ENCODE measurements at places on chromosomes 2 and 18.

- DNase-seq: no peak
- H3K27ac ChIP-seq: no peak overlapping the region
- no peaks in the 10 kb centered on the region for H3K4me1 ChIP-seq
Observed at GRCh38 chr2:238506371-238507068, 79.8 kb downstream of the ASB1 start.

- H3K4me3 ChIP-seq: no peak overlapping the region
- no peak overlapping the region for H3K27ac ChIP-seq
- no peaks in the 10 kb centered on the region for H3K36me3 ChIP-seq
- H3K4me1 ChIP-seq: no peaks in the 10 kb centered on the region
- no peak for DNase-seq
- H3K27me3 ChIP-seq: peaks cover 3% of the 10 kb centered on the region
Observed at GRCh38 chr2:63619328-63619727, 30.6 kb downstream of the MDH1 start.

DNA sequence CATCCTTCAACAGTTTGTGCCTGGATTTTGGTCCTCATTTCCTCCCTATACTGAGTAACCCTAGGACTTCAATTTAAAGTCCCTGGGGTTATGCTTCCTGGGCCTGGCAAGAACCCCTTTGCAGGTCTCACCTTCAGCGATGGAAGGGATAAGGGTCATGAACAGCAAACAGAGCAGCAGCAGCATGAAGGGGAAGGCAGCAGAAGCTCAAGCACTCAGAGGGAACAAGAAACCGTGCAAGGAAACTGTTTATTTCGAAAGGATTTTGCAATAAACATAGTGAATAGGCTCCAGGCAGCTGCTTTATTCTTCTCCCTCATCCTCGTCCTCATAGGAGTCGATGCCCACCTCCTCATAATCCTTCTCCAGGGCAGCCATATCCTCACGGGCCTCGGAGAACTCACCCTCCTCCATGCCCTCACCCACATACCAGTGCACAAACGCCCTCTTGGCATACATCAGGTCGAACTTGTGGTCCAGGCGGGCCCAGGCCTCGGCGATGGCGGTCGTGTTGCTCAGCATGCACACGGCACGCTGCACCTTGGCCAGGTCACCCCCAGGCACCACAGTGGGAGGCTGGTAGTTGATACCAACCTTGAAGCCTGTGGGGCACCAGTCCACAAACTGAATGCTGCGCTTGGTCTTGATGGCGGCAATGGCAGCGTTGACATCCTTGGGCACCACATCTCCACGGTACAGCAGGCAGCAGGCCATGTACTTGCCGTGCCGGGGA, 2.8 kb upstream of the TUBA4B start:
- peaks cover 40% of the 10 kb centered on the region for H3K36me3 ChIP-seq
- H3K4me3 ChIP-seq: no peak overlapping the region

GRCh38 chr2:61689568-61689967, 151.4 kb upstream of the XPO1 start:
- no peaks in the 10 kb centered on the region for H3K36me3 ChIP-seq
- H3K4me1 ChIP-seq: peaks cover 10% of the 10 kb centered on the region
- H3K27ac ChIP-seq: no peak overlapping the region
- no peak for DNase-seq

DNA sequence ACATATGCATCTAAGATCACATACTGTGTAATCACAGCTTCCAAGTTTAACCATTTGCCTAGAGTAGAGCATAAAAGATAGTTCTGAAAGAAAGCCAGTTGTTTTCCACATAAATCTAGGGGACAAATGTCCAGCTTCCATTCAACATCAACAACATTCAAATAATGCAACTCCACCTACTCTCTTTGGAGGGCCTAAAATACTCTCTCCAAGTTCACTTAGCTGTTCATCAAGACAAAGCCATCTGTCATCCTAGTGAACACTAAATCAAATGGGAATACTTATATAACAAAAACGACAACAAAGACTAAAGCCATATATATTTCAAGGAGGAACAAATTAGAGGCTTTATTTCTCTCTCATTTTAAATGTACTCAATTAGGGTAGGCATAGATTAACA, 221.5 kb upstream of the CDH2 start:
- H3K27me3 ChIP-seq: no peaks in the 10 kb centered on the region
- no peaks in the 10 kb centered on the region for H3K36me3 ChIP-seq
- H3K4me1 ChIP-seq: no peaks in the 10 kb centered on the region
- DNase-seq: no peak
- no peak overlapping the region for H3K4me3 ChIP-seq
- no peak overlapping the region for H3K27ac ChIP-seq

DNA sequence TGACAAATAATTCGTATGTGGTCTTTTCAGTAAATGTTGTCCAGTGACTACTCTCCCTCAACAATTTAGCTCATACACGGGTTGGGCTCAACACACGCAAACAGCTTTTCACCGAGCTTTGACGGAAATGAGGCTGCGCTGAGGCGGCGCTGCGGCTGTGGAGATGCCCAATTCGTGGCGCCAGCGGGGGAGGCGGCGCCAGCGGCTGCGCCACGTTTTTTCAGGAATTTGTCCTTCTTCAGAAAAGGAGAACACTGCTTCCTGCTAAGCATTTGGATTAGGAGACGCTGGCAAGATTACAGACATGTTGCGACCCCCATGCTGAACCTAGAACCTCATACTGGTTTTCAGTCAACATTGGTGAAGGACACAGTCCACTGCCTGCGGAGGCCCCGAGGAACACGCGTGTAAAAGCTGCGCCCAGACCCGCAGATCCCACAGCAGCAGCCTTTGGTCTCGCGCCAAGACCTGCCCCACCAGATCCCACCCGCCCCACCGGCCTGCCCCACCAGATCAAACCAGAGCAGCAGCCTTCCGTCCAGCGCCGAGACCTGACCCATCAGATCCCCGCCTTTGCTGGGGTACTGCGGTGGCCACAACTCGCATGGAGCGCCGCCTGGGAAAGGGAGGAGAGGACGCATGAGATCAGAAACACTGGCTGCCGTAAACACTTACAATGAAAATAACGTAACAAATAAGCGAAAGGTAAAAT, 173.8 kb downstream of the TMEM18 start:
- H3K27ac ChIP-seq: no peak overlapping the region
- no peaks in the 10 kb centered on the region for H3K36me3 ChIP-seq
- DNase-seq: no peak
- H3K27me3 ChIP-seq: no peaks in the 10 kb centered on the region
- H3K4me3 ChIP-seq: no peak overlapping the region
- no peaks in the 10 kb centered on the region for H3K4me1 ChIP-seq

DNA sequence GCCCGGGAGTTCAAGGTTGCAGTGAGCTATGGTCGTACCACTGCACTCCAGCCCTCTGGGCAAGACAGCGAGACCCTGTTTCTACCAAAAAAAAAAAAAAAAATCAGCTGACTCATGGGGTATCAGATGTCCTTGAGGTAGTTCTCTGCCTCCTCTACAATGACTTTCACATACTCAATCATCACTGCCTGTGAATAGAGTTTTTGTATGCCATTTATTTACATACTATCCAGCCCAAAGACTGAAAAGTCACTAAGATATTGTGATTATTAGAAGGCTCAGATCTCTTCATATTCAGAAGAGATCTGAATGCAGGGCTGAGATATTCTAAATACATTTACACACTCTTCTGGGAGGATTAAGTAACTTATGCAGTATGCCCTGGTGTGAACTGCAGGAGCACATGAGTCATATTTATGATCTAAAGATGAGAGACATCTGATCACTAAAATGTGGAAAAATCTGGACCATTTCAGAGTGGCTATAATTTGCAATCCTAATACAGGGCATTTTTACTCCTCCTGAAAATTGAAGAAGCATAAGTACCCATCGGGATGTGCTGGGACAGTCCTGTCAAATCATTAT, 38.9 kb downstream of the KLF7 start:
- H3K4me3 ChIP-seq: no peak overlapping the region
- H3K27me3 ChIP-seq: no peaks in the 10 kb centered on the region
- H3K27ac ChIP-seq: no peak overlapping the region

DNA sequence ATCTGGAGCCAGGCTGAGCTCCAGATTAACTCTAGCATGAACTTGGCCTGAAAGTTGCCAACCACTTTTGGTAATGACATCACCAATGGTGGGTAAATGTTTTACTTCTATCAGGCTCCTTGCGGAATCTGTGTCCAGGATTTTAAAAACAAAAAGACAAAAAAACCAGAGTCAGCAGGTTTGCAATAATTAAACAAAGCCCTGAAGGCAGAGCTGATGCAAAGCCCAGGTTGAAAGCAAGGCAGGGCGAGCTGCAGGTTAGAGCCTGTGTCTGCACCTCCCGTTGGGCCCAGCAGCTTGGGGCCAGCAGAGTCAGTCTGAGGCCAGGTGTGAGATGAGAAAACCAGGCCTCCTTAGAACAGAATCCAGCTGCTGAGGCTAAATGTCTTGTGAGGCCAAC, 29.1 kb upstream of the ALK start:
- H3K4me1 ChIP-seq: no peaks in the 10 kb centered on the region
- H3K36me3 ChIP-seq: no peaks in the 10 kb centered on the region
- no peak for DNase-seq
- no peak overlapping the region for H3K27ac ChIP-seq
- H3K4me3 ChIP-seq: no peak overlapping the region
- no peaks in the 10 kb centered on the region for H3K27me3 ChIP-seq

DNA sequence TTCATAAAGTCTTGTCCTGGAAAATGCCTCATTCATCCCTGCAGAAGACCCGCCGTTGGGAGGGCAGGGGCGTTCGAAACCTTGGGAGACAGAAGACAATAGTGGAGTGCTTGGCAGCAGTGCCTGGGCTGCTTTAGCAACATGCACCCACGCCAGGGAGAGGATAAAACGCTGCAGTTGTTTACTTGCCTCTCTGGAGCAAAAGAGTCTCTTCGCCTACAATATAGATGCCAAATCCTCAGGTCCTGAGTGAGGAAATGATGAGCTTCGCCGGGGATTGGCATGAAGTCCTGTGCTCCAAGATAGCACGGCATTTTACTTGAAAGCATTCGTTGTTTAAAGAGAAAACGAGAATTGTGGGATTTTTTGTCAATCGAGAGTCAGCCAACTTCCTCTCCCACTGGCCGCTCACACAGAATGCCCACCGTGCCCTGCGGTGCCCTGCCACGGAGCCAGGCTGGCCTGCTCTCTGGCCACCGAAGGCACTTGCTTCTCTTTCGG, 152.5 kb upstream of the POU3F3 start:
- H3K4me3 ChIP-seq: no peak overlapping the region
- DNase-seq: no peak
- H3K27me3 ChIP-seq: no peaks in the 10 kb centered on the region

- no peaks in the 10 kb centered on the region for H3K4me1 ChIP-seq
- no peak for DNase-seq
- H3K36me3 ChIP-seq: no peaks in the 10 kb centered on the region
- no peaks in the 10 kb centered on the region for H3K27me3 ChIP-seq
- H3K27ac ChIP-seq: no peak overlapping the region
Observed at GRCh38 chr2:129188451-129188850, 791.0 kb upstream of the RAB6C start.

GRCh38 chr2:238872628-238873380, 24.9 kb downstream of the TWIST2 start:
- no peak overlapping the region for H3K4me3 ChIP-seq
- DNase-seq: no peak
- H3K36me3 ChIP-seq: no peaks in the 10 kb centered on the region
- H3K27ac ChIP-seq: no peak overlapping the region

- DNase-seq: no peak
- no peaks in the 10 kb centered on the region for H3K27me3 ChIP-seq
- H3K27ac ChIP-seq: no peak overlapping the region
- no peaks in the 10 kb centered on the region for H3K4me1 ChIP-seq
- no peaks in the 10 kb centered on the region for H3K36me3 ChIP-seq
Observed at GRCh38 chr2:117786520-117786919, 28.0 kb upstream of the DDX18 start.

DNA sequence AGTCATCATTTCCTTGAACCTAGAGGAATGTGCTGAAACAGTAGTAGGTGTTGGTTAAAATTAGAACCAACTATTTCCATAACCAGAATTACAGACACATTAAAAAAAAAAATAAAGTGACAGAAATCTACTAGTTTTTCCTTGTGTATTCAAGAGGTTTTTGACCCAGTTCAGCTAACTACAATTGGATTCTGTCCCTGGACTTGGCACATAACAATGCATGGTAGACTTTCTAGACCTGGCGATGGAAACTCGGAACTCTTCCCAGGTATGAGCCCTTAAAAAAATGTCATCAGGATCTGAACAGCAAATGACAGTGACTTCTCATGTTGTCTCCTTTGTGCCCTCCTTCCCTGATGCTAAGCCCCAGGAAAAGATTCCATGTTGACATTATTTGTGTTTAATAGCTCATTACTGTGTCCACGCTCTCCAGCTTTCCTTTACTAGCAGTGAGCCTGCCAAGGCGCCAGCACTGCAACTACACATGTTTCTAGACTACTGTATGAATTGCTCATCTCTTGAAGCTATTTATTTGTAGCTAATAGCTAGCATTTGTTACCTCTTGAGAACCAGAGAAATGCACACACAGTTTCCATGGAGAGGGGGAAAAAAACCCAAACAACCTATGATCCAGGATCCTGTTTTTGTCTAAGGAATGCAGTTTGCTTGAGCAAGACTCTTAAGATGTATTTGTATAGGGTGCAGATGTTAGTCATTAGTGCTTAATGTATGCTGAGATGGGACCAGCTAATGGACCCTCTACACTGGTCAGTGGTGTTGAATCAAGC, 148.5 kb downstream of the FMNL2 start:
- no peak overlapping the region for H3K27ac ChIP-seq
- no peaks in the 10 kb centered on the region for H3K36me3 ChIP-seq
- H3K27me3 ChIP-seq: no peaks in the 10 kb centered on the region

DNA sequence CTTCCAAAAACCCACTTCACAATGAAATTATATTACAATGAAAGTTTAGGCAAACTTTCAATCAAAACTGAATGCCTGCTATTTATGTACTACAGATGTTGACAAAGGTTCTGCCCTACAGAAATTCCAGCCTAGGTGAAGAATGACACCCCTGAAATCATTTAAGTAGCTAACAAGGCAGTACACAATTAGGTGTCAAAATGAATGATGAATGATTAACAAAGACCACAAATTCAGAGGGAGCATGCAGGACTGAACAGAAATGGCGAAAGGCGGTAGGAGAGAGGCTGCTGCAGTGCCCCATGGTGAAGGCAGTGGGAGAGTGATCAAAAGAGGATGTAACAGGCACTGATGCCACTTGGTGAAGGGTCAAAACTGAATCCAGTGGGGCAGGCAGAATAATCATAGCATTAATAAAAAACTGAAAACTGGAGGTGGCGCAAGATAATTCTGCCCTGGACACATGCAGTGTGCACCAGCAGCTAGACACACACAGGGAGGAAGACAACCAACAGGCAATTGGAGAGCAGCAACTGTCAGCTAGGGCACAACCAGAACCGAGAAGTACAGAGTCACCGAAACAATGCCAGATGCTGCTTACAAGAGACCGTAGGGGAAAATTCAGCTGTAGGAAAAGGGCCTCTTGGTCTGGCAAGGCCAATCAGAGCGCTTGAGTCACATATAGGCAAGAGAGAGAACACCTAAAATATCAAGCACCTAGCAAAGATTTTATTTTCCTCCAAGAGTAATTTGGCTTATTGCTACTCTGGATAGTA, 4.5 kb downstream of the TMEM131 start:
- H3K27me3 ChIP-seq: no peaks in the 10 kb centered on the region
- no peak overlapping the region for H3K27ac ChIP-seq
- no peak for DNase-seq
- no peaks in the 10 kb centered on the region for H3K36me3 ChIP-seq
- H3K4me3 ChIP-seq: no peak overlapping the region

GRCh38 chr2:217357886-217358620, 498.2 kb upstream of the TNP1 start:
- H3K27me3 ChIP-seq: no peaks in the 10 kb centered on the region
- H3K27ac ChIP-seq: no peak overlapping the region
- DNase-seq: no peak
- no peak overlapping the region for H3K4me3 ChIP-seq
